ENCODE measurements at places on chromosomes 11 and 22.

DNA sequence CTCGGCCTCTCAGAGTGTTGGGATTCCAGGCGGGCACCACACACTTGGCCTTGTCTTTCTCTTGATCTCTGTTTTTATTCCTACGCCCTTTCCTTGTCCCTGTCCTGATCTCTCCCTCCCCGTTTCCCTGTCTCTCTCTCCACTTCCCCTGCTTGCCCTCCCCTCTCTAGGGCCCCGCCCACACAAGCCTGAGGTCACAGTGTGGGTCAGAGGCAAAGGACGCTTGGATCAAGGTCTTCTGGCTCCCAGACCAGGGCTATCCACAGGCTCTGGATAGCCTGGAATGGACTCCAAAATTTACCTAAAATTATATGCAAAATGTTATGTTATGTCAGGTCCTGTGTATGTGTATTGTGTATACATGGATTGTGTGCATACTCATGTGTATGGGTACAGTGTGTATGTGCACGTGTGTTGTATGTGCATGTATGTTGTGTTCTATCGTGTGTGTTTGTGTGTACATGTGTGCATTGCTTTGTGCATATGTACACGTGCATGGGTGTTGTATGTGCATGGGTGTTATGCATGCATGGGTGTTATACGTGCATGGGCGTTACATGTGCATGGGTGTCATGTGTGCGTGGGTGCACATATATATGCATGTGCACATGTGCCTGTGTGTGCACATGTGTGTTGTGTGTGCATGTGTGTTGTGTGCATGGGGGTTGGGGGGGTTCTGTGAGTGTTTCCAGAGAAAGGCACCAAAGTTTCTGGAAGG, 38.3 kb downstream of the TP53I11 start:
- no peak for DNase-seq

DNA sequence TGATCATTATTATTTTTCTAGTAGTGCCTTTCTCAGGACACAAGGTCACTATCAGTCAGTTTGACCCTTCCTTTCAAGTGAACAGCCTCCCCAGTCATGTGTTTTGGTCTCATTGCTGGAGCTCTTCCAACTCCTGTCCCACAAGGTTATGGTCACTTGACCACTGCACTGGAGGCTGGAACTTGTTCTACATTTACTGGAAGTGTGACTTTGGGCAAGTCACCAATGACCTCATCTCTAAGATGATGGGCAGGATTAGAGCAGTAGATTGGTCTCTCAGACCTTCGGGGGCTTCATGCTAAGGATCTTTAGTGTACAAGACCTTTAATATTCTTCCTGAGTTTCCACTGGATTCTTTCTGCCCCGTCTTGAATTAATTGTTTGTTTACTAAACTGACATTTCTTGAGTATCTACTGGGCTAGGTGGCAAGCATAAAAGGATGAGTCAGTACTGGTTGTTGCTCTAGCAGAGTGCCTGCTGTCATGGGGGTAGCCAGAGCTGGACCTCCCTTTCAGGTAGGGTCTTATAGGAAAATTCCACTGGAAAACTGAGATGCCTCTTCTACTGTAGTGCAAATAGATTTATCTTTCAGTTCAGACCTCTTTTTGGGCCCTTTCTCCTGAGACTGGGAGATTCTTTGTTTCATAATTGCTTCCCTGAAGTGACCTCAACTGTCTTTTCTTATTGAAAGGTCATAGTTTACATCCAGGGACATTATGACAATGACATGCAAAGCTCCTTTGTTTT, 106.8 kb downstream of the GRAMD1B start:
- DNase-seq = peak; percentile 78

DNA sequence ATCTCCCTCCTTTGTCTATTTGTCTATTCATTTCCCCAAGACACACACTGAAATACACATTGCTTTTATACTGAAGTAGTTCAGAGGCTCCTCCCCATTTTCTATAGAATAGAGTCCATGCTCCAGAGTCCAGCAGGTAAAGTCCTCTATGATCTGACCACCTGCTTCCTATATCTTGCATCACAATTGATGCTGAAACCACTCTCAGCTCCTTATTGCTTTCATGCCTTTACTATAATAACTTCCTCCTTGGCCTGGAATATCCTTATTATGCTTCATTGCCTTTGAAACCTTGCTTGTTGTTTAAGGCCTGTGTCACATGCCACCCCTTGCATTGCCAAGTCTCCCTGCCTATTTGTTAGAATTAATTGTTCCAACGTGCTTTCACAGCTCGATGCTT, 12.6 kb downstream of the OR6Q1 start:
- no peak for DNase-seq

GRCh38 chr22:22834783-22835182, 52.8 kb upstream of the IGLL5 start:
- no peak for DNase-seq

DNA sequence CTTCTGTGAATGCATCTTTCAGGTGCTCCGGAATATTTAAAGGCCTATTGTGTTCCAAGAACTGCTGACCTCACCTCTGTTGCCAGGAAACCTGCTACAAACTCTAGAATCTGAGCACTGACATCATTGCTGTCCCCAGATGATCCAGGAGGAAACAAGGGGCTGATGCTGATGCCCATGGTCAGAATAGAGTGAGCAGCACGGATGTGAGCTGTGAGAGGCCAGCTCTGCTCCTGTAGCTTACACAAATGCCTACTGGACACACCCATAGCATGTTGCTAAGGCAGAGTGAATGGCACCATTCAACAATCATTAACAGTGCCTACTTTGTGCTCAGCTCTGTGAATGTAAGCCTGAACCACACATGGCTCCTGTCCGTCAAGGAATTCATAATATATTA, 276.7 kb upstream of the API5 start:
- peak; percentile 13 for DNase-seq

DNA sequence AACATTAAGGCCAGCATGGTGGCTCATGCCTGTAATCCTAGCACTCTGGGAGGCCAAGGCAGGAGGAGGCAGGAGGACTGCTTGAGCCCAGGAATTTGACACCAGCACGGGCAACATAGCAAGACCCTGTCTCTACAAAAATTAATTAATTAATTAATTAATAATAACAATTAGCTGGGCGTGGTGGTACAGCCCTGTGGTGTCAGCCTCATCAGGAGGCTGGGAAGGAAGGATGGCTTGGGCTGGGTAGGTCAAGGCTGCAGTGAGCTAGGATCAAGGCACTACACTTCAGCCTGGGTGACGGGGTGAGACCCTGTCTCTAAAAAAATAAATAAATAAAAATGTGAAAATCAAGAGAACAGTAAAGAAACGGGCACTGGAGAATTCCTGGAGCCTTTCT, 1.4 kb downstream of the ARFGAP3 start:
- no peak for DNase-seq

DNA sequence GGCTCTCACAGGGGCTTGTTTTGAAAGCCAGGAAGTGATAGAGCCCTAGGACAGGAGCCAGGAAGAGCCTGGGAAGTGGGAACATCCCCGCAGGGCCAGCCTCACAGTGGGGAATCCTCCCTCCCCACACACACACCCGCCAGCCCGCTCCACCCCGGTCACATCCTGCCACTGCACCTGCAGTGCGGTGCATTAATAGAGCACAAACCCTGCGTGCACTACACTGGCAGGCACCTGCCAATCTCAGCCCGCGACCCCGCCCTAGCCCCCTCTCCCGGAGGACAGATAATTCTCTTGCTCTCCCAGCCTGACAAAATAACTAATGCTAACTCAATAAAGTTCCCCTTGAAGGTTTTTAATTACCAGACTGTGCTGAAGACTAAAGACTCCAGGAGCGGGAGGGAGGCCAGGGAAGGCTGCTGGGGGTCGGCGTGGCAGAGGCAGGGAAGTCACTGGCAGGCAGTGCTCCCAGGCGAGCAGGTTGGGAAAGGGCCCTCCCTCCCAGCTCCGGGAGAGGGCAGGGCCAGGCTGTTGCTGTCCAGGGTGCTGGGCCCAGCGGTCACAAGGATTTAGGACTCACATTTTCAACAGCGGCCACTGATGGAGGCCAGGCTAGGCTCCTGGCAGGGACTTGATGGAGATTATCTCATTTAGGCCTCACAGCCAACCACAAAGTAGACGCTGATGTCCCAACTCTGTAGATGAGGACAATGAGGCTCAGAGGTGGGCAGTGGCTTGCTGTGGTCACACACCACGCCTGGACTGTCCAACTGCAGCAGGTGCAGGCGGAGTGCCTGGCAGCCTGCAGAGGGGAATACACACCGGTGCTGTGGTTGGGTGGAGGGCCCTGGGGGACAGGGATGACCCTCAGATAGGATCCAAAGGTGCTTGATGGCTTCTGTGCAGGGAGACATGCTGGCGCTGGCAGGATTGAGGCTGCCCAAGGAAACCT, 23.9 kb upstream of the TCF20 start:
- no peak for DNase-seq

DNA sequence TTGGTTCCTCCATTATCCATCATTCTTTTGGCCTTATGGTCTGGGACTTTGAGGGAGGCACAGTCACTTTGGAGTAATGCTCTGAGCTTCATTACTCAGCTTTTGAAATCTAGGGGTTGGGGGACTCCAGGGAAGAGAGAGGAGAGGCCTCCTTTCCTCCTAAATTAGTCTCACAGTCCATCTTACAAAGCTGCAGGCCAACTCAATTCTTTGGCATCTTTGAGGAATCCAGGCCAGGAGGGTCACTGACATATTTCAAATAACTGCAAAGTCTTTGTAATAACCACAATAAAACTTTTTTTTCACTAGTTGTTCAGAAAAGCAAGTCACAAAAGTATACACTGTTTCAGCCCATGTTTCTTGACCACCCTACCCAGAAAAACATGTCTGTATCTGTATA, 73.3 kb upstream of the FAR1 start:
- DNase-seq = no peak

DNA sequence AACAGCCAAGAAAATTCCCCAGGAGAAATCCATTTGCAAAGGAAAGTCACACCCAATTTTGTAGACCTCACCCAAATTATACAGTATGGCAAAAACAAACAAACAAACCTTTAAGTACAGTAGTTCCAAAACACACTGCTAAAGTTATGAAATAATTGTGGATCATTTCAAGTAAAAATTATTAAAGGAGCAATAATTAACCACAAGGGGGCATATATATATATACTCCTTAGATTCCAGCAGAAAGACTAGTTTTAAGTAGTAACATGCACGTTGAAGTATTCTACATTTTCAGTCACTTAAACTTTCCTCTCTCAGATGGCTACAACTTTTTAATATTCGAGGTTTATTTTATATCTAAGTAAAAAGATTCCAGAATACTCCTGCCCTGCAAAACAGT, 26.8 kb downstream of the RNF141 start:
- no peak for DNase-seq

GRCh38 chr11:2215561-2216399, 44.2 kb upstream of the TH start:
- no peak for DNase-seq

GRCh38 chr11:22415476-22415875, 77.3 kb downstream of the SLC17A6 start:
- DNase-seq = no peak

- no peak for DNase-seq
Measured at GRCh38 chr11:94946812-94947211, 26.5 kb downstream of the CWC15 start.

- no peak for DNase-seq
Measured at GRCh38 chr11:2443881-2444820, at the start of gene TRPM5. TSS of gene TRPM5 (minus strand) at chr11:2444514. CDS start at chr11:2423036, 21,478 bp downstream.

DNA sequence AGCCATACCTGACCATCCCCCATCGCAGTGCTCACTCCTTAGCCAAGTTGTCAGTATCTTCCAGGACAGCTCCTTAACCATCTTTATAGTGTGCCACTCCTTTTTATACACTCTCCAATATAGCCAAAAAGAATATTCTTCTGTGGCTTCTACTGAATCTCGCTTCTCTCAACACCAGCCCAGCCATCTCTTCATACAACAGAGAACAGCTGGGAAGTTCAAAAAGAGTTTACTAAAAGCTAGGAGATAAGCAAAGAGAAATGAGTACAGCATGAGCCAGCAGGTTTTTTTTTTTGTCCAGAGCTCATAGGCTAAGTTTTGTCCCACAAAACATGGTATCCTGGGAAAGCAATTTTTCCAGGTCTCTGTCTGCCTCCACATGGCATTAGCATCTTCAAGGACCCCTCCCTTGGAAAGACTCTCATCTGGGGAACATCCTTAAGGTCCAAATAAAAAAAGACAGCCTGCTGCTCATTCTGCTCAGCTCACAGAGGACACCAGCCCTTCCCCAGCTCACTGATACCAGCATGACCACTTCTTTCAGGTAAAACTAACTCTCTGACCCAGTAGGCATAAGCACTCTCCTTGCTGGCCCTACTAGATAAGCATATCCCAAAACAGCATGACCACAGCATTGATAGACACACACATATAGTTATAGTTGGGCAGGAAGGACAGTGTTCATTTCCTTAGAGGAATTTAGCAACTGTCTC, 48.8 kb upstream of the YWHAH start:
- no peak for DNase-seq

DNA sequence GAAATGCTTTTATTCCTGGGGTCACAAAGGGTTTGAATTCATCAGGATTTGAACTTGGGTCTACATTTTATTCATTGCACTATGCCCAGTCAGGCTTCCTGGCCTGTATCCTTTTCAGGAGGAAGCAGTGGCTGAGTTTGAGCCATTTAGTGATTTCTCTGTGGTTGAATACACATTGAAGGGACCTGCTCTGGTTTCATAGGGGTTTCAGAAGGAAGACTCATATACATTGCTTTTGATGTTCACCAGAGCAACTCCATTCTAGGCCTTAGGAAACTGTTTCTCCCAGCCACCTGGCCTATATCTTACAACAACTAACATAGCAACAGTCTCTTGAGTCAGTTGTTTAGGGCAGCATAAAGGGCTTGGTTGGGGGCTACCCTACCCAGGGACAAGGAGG, 165.7 kb downstream of the INSC start:
- no peak for DNase-seq

DNA sequence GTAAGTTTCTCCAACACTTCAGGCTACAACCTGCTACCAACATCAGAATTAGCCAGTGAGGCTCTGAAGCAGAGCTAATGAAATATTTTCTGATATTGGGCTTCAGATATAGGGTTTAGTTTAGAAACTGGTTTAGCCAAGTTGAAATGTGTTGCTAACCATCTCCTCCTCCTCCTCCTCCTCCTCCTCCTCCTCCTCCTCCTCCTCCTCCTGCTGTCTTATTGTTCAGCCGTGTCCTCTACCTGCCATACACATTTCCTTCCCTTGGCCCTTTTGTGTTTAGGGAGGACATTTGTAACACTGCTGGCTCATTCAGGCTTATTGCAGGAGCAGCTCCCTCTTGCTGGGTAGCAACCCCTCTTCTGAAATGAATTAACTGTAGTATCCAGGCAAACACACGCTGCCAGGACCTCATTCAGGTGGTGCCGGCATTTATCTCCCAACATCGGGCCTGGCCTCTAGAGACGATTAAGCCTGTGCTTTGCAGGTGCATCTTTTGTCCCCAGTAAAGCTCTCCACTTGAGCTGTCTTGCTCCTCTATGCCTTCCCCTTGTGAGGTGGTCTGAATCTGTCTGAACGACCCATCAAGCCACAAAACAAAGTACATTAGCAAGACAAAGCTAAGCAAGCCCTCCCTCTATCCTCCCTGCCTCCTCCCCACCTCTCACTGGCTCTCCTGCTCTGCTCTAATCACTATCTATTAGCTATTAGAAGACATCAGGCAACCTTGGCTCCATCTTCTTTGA, 82.9 kb downstream of the KCNJ1 start:
- peak; percentile 90 for DNase-seq

All from NT2/D1 (cell line).